ENCODE measurements at places on chromosomes 1 and 21.
A peak's percentile ranks its signal among the peaks of the same experiment; 100 is the strongest.

DNA sequence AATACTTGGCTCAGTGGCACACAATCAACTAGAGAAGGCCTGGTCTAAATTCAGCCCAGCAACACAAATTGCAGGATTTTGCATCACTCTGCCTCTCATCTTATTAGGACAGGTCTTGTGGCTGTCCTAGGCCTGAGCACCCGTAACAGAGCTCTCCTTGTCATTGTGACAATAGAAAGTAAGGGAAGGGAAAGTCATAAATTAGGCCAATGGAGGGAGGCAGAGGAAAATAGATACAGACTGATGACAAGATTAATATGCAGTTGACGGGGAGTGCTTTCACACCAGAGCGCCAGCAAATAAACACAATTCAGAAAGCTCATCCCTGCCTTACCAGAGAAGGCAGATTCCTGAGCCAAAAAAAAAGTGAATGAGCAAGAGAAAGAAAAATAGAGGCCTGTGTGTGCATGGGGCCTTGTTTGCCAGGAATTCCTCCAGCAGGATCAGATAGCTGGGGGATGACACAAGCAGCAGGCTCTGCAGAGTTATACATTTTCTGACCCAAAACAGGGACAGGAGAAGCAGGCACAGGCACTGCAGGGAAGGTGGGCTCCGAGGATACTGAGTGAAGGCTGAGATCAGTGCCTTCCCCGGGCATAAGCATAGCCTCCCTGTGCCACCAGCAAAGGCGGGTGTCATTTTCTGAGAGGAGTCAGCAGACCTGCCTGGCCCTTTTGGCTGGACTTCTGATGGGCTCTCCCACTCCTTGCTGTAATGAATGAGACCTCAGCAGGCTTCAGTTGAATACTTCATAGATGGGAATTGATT is 110.0 kb upstream of the SPAG17 start:
- H3K36me3 ChIP-seq: no peaks in the 10 kb centered on the region
- DNase-seq: no peak
- H3K27me3 ChIP-seq: no peaks in the 10 kb centered on the region
- H3K4me1 ChIP-seq: peaks cover 21% of the 10 kb centered on the region
- H3K4me3 ChIP-seq: no peak overlapping the region
- peak overlapping the region; percentile 32 for H3K27ac ChIP-seq

DNA sequence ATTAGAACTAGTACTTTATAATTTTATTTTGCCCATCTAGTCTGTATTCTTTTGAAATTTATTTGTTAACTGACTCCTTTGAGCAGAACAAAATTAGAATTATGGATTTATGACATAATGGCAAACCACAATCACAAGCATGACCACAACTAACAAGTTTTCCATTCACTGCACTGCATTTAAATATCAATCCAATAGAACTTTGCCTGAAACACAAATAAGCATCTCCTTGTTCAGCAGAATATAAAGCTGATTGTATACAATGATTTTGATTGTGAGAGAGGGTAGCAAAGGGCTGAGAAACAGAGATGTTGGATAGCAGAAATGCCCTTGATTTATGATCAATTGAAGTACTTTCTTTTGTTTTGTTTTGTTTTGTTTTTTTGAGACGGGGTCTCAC is 495.5 kb upstream of the RGS18 start:
- H3K4me1 ChIP-seq: peaks cover 8% of the 10 kb centered on the region
- H3K27ac ChIP-seq: no peak overlapping the region
- H3K4me3 ChIP-seq: no peak overlapping the region
- H3K27me3 ChIP-seq: no peaks in the 10 kb centered on the region
- H3K36me3 ChIP-seq: no peaks in the 10 kb centered on the region

DNA sequence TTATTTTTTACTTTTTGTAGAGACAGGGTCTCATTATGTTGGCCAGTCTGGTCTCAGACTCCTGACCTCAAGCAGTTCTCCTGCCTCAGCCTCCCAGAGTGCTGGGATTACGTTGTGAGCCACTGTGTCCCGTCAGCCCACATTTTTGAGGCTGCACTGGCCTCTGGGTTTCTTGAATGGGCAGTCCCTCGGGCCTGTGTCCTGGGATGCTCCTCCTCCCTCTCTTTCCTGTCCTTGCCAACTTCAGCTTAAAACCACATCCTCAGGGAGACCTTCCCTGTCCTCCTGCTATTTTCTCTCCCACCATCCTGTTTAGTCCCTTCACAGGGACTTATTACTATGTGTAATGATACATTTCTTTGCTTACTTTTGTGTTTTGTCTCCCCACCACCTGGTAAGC is 31.4 kb upstream of the LYST start:
- peaks cover 6% of the 10 kb centered on the region for H3K4me1 ChIP-seq
- no peaks in the 10 kb centered on the region for H3K36me3 ChIP-seq
- H3K27me3 ChIP-seq: no peaks in the 10 kb centered on the region
- DNase-seq: no peak
- H3K4me3 ChIP-seq: no peak overlapping the region

DNA sequence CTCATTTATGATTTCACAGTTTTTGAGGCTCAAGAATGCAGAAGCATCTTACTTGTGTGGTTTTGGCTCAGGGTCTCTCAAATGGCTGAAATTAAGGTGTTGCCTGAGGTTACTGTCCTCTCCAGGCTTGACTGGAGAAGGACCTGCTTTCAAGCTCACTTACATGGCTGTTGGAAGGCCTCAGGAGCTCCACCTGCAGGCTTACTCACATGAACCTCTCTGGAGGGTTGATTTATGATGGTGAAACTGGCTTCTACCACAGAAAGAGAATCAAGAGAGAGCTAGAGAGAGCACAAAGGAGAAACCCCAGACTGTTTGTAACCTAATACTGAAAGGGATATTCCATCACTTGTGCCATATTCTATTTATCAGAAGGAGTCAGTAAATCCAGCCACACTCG is 6.2 kb upstream of the KCNK2 start:
- H3K27me3 ChIP-seq: peaks cover 55% of the 10 kb centered on the region
- no peak overlapping the region for H3K27ac ChIP-seq

DNA sequence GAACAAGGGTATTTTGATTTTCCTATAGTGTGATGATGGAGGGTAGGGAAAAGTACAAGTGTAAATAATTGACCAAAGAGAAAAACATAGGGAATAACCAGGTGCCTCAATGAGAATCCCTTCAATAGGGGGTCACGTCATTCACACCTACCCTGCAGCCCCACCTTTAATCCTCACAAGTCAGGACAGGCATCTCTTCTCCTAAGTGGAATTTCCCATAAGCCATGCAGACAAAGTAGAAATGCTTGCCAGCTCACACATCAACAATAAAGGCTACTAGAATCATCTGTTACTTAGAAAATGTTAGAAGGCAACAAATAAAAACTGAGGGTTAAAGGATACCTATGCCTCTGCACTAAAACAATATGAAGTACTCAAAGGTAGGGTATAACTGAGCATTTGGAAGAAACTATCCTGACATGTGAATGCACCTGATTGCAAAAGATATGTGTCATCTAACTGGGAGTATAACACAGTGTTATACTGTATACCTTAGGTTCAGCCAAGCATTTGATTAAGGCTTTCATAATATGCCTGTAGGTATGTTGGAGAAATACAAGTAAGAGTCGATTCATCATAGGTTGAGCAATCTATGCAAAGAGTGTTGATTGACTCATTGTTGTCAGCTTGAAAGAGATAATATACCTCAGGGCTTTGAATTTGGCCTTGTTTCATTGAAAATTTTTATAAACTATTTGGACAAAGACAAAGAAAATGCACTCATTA is 32.4 kb upstream of the ATP1A1 start:
- DNase-seq: no peak
- H3K4me3 ChIP-seq: no peak overlapping the region
- no peaks in the 10 kb centered on the region for H3K27me3 ChIP-seq
- H3K36me3 ChIP-seq: no peaks in the 10 kb centered on the region
- H3K27ac ChIP-seq: no peak overlapping the region

DNA sequence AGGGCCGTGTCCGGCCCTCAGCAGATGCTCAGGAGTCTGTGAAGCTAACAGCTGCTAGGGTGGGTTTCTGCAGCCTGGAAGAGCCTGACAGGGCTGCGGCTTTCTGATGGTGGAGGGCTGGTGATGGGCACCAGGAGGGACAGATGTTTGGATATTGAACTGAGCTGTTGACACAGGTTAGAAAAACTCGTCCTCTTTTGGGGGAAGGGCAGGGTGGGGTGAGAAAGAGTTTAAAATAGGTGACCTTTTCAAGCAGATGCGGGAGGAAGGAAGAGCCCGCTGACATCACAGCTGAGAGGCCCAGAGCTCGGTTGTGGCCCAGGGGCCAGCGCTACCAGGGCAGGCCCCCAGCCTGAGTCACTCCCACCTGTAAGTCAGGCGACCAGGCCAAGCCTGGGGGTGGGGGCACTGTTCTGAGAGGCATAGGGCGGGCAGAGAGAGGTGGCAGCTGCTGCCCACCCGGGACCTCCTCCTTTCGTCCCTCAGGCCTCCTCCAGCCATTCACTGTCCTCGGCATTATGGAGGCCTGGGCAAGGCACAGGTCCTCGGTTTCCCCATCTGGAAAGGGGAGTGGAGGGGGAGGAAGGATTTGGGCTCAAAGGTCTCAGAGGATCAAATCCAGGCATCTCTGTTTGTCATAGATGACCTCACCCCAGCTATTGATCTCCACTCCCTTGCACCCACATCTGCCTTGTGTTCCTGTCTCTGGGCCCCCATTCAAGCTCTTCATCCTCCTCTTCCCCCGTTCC is 32.3 kb upstream of the ID3 start:
- peak overlapping the region; percentile 80 for H3K27ac ChIP-seq
- H3K4me1 ChIP-seq: peaks cover 59% of the 10 kb centered on the region
- H3K4me3 ChIP-seq: no peak overlapping the region
- no peaks in the 10 kb centered on the region for H3K36me3 ChIP-seq
- no peaks in the 10 kb centered on the region for H3K27me3 ChIP-seq

- H3K4me1 ChIP-seq: peaks cover 40% of the 10 kb centered on the region
- no peaks in the 10 kb centered on the region for H3K36me3 ChIP-seq
Measured at GRCh38 chr1:41882486-41882885, 36.2 kb downstream of the HIVEP3 start.

DNA sequence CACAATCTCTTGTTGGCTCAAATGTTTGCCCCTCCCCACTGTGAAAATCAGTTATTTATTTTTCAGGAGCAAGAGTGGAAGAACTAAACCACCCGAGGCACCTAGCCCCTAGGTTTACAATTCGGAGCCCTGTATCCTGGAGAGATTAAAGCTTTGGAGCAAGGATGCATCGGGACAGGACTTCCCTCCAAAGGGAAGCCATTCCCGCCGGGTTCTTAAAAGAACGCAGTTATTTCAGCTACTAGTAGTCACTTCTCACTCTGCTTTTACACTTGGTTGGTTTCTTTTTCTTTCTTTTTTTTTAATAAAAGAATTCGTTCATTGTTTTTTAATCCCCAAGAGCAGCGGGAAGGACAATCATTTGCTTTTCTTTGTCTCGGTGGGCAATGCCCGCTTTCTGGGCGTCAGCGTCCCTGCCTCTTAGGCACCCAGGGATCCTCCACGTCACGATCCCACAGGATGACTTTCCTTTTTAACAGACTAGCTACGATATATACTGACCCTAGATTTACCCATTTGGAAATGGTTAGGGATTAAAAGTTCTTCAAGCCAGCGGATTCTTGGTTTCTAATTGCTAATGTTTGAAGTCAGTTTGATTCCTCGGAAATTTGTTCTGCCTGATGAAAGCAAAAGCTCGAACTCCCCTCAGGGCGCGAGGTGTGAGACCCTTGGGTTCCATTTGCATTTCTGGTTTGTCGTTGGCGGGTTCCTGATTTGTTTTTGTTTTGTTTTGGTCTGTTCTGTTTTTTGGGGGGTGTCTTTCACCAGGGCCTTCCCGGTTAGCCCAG is 9.0 kb downstream of the TBX15 start:
- no peak overlapping the region for H3K27ac ChIP-seq
- no peak overlapping the region for H3K4me3 ChIP-seq
- DNase-seq: no peak
- peaks cover 98% of the 10 kb centered on the region for H3K27me3 ChIP-seq

GRCh38 chr1:1438531-1439381 is 3.3 kb downstream of the VWA1 start:
- H3K27me3 ChIP-seq: no peaks in the 10 kb centered on the region
- no peak for DNase-seq

- peaks cover 5% of the 10 kb centered on the region for H3K36me3 ChIP-seq
- H3K27ac ChIP-seq: no peak overlapping the region
- peaks cover 4% of the 10 kb centered on the region for H3K4me1 ChIP-seq
- no peak overlapping the region for H3K4me3 ChIP-seq
- no peak for DNase-seq
Measured at GRCh38 chr1:204147406-204148383, 4.1 kb downstream of the ETNK2 start.

GRCh38 chr1:91736715-91737615 is 149.0 kb downstream of the TGFBR3 start:
- H3K36me3 ChIP-seq: peaks cover 7% of the 10 kb centered on the region
- H3K4me1 ChIP-seq: peaks cover 43% of the 10 kb centered on the region
- H3K4me3 ChIP-seq: peak overlapping the region; percentile 2
- no peaks in the 10 kb centered on the region for H3K27me3 ChIP-seq
- DNase-seq: no peak

DNA sequence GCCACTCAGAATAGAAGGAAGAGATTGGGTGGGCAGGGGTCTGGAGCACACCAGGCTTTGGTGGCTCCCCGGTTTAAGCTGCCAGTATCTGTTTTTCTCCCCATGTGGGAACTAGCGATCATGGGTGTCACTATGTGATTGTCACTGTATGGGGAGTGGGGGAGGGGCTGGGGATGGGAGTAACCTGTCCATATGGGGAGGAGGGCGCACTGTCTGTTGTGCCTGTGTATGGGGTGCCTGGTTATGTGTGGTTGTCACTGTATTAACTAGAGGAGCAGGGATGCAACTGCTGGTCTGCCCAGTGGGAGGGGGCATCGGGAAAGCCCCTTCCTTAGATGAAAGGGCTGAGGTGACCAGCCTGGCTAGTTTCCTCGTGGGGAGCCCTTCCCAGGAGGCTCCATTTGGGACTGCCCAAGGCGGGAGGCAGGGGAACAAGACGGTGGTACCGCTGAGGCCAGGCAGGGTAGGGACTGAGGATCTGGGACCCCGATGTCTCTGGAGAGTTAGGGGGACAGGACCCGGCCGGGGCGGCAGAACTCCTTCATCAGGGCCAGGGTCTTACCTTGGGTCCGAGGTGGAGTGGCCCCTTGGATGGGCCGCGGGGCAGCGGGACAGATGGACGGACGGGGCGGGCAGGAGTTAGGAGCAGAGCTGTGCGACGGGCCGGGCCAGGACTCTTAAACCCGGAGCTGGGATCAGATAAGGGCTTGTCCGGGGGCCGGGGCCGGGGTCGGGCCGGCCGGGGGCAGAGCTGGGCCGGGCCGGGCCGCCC is at the start of gene KCNJ10:
TSS of gene KCNJ10 (minus strand) at position 701 of the 772 bp plus-strand sequence. CDS start 27,628 bp downstream, outside the sequence.
- DNase-seq: no peak
- H3K27ac ChIP-seq: no peak within 1 kb of the TSS
- peaks cover 54% of the 10 kb centered on the region for H3K27me3 ChIP-seq
- peak within 1 kb of the TSS; percentile 83 for H3K4me3 ChIP-seq
- no peaks in the 10 kb centered on the region for H3K36me3 ChIP-seq

DNA sequence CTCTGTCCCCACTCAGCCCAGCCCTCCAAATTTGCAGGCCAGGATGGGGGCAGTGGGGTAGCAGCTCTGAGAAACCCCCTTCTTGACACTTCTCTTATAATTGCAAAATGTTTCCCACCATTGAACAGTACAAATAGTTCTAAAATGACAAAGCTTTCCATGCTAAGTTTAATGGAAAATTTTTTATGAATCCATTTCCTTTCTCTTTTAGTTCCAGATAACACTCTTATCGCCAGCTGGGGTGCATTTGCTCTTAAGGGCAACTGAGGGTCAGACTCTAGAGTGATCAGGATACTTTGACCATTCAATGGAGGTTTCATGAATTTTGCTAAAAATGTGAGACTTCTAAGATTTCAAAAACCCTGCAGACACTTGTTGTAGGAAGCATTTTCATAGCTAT is 29.9 kb downstream of the PIK3C2B start:
- H3K27ac ChIP-seq: peak overlapping the region; percentile 73
- H3K36me3 ChIP-seq: peaks cover 16% of the 10 kb centered on the region
- DNase-seq: no peak
- H3K4me3 ChIP-seq: no peak overlapping the region
- H3K27me3 ChIP-seq: no peaks in the 10 kb centered on the region
